IMR-90 (cell line): ENCODE measurements at places on chromosomes 16 and 17. TPM values are rescaled to one million over a fixed set of nuclear protein-coding genes. Genes with fewer than 3 reads are reported as not detected.

DNA sequence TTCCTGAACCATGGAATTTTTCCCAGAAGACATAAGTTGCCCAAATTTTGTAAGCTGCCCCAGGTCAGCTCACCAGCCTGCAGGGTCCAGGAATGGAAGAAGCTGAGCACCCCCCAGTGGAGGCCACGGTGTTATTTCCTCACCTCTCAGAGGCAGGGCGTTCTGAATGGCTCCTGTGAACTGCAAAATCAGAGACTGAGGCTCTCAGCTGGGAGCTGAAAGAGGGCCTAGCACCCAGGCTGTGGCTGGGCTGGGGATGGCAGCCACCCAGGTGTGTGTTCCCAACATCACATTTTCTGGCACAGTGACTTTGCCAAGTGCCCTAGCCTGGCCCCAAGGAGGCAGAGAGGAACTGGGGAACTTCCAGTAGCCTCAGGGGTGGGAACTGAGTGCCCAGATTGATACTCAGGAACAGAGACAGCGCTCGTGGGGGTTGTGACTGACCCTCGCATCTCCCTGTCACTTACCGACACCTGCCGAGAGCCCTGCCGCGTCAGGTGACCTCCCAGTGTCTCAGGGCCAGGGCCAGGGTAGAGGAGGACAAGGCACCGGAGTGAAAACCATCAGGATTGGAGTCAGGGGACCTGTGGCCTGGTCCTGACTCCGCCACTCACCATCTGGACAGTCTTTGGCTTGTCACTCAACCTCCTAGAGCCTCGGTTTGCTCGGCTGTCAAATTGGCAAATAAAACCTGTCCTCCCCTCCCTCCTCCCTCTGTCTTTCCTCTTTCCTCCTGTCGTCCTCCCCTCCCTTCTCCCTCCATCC lies 11.3 kb downstream of the CACNG4 start:
- no peak for DNase-seq

GRCh38 chr17:78238823-78239488 lies 7.5 kb downstream of the TMEM235 start:
- DNase-seq: no peak

GRCh38 chr17:2089021-2089422 lies 34.1 kb downstream of the HIC1 start:
- peak; percentile 73 for DNase-seq

GRCh38 chr17:43740541-43740940 lies 18.1 kb downstream of the SOST start:
- peak; percentile 59 for DNase-seq

DNA sequence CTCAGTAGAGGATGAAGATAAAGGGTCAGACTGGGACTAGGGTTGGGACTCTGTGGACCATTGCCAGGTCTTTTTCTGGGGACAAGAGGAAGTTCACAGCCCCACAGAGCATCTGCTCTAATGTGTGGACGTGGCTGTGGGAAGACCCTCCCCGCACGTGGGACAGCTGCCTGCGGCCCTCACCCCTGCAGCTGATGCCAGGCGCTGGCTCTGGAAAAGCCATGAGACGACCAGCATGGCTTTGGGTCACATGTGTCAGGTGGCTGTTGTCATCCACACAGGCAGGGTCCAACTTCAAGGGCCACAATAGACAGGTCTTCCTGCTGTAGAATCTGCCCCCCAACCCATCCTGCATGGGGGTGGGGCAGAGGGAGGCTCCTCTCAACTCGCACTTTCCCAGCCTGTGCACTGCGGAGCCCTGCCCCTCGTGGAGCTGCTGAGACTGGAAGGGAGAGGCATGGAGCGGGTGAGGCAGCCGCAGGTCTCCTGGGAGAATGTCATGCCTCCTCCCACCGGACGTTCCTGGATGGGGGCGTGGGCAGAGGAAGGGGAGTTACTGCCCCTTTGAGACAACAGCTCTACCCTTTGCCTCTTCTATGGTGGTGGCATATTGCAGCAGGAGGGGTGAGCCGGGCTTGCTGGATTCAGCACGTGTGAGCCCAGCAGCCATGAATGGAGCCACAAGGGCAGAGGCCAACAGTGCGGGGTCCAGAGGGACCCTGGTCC lies 53.4 kb downstream of the PIMREG start:
- no peak for DNase-seq

DNA sequence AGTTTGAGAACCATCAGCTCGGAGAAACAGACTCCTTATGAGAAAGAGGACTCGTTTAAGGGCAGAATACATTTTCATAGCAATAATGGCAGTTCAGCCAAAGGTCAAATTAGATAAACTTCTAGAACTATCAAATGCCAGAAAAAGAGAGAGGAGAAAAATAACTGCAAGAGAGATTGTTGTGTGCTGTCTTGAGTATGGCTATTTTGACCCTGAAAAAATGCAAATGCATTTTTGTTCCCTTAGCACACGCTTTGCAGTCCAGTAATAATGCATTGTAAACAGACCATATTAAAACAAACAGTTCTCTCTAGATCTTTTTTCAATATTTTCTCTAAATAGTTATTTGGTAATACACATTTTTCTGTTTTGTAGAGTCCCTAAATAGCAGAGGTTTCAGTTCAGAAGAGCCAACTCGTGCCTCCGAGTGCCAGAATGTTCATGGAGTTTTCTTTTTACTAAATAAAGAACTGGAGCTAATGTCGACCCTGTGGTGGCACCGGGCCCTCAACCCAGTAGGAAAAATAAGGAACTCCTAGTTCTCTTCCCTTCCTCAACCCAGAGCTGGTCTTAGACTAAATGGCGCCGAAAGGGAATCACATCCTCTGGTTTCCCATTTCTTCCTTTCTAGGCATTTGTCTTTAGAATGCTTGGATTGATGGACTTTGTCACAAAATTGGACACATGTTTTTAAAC lies 298.0 kb downstream of the MAP2K4 start:
- DNase-seq: peak; percentile 51

DNA sequence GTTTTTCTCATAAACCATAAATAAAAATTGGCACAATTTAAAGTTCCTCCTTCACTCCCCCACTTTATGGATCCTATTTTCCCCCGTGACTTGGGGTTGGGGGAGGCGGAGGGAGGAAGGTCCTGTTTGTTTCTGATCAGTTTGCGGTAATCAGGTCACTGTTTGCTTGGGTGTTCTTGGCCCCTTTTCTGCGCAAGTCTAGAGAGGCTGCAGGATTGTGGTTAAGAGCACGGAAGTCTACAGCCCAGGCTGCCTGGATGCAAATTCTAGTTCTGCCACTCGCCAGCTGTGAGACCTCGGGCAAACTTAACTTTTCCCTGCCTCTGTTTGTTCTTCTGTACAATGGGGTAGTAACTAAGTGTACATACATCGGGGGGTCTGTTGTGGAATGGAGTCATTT lies 12.1 kb downstream of the ATP2C2 start:
- no peak for DNase-seq

DNA sequence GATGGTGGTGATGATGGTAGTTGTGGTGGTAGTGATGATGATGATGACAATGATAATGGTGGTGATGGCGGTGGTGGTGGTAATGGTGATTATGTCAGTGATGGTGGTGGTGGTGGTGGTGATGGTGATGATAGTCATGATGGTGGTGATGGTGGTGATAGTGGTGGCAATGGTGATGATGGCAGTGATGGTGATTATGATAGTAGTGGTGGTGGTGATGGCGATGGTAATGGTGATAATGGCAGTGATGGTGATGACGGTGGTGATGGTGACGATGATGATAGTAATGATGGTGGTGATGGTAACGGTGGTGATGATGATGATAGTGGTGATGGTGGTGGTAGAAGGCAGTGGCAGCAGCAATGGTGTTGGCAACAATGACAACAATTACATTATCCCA lies 55.3 kb downstream of the RBFOX3 start:
- DNase-seq: no peak

- DNase-seq: no peak
Measured at GRCh38 chr16:14301169-14302030, 230.3 kb downstream of the MRTFB start.

DNA sequence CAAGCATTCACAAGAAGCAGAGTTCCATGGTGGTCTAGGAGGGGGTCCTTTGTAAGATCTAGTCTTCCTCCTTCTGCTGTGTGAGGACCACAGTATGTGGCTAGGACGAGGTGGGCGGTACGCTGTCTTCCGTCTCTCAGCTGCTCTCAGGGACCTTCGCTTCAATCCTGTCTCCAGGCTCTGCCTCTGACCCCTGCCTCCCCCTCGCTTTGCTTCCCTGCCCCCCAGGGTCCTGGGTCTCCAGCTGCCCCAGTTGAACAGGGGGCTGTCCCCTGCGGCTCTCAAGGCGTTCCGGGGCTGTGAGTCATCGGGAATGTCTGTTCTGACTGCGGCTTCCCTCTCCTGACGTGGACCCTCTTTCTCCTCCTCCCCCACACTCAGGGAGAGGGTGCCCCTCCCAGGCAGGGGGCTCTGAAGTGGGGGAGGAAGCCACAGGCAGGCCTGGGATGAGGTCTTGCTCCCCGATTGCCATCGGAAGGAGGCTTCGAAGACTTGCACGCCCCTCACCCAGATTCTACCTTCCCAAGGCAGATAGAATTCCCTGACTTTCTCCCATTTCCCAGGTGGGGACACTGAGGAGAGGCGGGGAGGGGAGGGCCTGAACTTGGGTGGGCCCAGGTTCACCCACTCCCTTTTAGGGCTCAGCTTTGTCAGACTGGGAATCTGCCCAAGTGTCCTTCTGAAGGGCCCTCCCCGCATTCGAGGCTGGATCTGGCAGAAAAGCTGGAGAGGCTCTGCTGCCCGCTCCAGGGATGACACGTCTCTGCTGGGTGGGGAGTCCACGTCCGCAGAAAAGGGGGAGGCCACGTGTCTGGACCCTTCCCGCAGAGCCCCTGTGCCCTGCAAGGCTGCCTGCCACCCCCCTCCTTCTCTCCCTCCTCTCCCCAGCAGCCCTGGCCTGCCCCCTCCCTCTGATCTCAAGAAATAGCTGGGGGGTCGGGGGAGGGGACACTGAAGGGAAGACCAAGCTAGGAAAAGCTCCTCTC lies 9.1 kb upstream of the COL1A1 start:
- peak; percentile 99 for DNase-seq

GRCh38 chr16:20866145-20866772 lies 33.9 kb downstream of the DCUN1D3 start:
- peak; percentile 87 for DNase-seq

DNA sequence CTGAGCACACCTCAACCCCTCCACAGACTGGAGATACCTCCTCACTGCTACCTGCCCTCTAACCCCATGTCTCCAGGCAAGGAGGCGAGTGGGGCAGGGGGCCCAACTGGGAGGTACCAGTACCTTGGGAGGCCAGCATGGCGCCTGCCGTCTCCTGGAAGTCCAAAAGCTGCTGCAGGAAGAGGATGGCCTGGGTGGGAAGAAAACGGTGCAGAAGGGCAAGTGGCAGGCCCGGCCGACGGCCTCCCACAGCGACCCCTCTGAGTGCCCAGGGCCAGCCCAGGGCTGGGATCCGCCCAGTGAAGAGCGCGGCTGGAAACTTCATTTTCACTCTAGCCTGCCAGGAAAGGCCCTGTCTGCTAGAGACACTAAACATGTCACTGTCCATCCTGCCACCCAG lies 8.5 kb downstream of the ZACN start:
- no peak for DNase-seq

GRCh38 chr17:42832213-42832933 lies 824 bp upstream of the PSME3 start:
- no peak for DNase-seq

DNA sequence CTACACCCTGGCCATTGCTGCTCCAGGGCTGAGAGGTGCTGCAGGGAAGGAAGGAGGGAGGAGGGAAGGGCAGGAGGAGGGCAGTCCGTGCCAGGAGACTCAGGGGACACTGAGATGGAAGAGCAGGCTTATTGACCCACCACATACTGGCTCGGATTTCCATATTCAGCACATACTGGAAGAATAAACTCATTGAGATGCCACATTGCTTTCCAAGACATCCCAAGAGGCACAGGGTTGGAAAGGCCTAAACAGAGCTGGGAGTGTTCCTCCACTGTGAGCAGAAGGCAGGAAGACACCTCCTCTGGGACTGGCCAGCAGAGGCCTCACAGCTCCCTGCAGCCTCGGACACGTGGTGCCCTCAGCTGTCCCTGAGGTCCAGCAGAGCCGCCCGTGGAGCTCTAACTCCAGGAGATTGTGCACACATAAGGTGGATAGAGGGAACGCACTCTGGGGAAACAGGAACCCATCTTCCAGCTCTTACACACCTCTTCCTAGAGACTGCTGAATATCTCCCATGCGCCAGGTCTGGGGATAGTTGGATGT lies 17.4 kb downstream of the CCDC182 start:
- DNase-seq: no peak

DNA sequence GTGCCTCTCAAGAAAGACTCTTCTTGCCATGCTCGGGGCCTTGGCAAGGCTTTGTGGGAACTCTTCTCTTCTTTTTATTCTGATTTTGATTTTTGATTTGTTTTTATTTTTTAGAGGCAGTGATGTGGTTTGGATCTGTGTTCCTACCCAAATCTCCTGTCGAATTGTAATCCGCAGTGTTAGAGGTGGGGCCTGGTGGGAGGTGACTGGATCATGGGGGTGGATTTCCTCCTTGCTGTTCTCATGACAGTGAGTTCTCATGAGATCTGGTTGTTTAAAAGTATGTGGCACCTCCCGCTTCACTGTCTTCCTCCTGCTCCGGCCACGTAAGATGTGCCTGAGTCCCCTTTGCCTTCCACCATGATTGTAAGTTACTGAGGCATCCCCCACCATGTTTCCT lies 281.4 kb downstream of the CPPED1 start:
- no peak for DNase-seq

DNA sequence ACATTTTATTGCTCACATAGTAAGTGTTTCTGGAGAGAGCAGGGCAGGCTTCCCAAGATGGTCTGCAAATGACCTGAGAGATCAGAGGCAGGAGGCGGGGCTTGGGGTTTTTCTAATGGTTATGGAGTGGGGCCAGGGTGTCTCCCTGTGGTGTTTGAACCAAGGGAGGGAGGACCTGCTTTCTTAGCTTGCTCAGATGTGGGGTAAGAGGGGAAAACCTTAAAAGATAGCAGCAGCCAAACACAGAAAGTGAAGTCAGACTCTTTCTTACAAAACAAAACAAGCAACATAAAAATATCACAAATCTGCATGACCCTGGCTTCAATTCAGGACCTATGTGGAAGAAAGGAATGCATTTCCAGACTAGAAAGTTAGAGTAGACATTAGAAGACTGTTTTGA lies 22.9 kb upstream of the DNAJA2 start:
- no peak for DNase-seq

DNA sequence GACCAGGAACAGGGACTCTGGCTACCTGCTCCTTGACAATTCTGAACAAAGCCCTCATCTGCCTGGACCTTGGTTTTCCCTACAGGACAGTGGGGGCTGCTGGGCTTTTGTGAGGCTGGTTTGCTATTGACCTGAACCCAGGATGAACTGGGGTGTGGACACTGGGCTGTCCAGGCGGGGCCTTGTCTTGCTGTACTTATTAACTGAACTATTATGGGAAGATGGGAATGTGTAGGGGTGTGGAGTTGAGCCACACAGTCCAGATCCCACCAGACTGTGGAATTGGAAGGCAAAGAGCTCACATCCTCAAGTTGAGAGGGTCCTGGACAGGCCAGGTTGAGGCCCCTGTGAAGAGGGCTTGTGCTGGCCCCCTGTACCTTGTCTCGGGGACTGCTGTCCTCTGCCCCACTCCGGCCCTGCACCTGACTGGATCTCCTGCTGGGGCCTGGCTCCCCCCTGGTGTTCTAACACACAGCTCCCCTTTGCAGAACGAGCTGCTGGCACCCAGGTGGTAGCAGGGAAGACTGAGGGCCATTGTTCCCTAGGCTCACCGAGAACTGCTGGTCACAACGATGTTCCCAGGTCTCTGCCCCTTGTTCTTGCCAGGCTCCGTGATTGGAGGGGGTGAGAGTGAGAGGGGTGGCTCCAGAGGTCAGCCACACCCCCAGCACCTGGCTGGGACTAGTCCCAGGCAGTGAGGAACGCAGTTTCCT lies 51.8 kb upstream of the CDC42EP4 start:
- DNase-seq: no peak

Gene SLC52A1
- not detected in 2 replicates for total RNA-seq

Gene USP32
- total RNA-seq: 46.8 and 48.6 TPM in 2 replicates

Gene CFAP97D1
- under 0.01 TPM in 1 of 2 replicates, not detected in the other for total RNA-seq

Gene SYT17
- not detected in 2 replicates for total RNA-seq

Gene VPS9D1
- 1.8 and 1.9 TPM in 2 replicates for total RNA-seq

Gene IKZF3
- not detected in 2 replicates for total RNA-seq

Gene PRSS21
- total RNA-seq: not detected in 2 replicates
